ENCODE measurements at places on chromosomes 7 and 10.

- DNase-seq: no peak
Measured at GRCh38 chr7:83502636-83503035, 146.3 kb downstream of the SEMA3E start.

GRCh38 chr10:80769700-80770160 is 232.0 kb downstream of the SH2D4B start:
- no peak for DNase-seq

- DNase-seq: no peak
Measured at GRCh38 chr7:29955799-29956486, 33.7 kb downstream of the SCRN1 start.

DNA sequence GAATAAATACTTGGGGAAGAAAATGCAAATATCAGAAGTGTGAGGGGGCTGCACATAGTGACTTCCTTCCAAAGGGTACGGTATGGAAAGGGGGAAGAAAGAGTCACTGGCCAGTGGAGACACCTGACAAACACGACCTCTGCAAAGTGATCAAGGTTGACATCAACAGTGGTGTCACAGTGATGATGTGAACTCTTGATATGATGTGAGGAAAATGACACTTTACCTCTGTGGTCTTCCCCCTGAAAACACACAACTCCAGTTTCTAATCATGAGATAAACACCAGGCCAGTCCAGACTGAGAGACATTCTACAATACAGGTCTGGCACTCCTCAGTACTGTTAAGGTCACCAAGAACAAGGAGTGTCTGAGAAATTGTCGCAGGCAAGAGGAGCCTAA is 169.7 kb downstream of the BUB3 start:
- DNase-seq: no peak

- DNase-seq: peak; percentile 19
Measured at GRCh38 chr10:102280397-102281101, 35.2 kb downstream of the GBF1 start.

DNA sequence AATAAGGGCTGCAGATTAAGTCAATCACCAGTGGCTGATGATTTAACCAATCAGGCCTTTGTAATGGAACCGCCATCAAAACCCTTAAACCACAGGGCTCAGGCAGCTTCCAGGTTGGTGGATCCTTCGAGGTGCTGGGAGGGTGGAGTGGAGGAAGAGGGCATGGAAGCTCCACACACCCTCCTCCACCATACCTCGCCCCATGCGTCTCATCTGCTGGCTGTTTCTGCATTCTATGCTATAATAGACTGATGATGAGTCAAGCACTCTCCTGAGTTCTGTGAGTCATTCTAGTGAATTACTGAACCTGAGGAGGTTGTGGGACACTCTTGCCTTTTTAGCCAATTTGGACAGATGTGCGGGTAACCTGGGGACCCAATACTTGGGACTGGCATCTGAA is 43.9 kb downstream of the CHST15 start:
- DNase-seq: no peak

DNA sequence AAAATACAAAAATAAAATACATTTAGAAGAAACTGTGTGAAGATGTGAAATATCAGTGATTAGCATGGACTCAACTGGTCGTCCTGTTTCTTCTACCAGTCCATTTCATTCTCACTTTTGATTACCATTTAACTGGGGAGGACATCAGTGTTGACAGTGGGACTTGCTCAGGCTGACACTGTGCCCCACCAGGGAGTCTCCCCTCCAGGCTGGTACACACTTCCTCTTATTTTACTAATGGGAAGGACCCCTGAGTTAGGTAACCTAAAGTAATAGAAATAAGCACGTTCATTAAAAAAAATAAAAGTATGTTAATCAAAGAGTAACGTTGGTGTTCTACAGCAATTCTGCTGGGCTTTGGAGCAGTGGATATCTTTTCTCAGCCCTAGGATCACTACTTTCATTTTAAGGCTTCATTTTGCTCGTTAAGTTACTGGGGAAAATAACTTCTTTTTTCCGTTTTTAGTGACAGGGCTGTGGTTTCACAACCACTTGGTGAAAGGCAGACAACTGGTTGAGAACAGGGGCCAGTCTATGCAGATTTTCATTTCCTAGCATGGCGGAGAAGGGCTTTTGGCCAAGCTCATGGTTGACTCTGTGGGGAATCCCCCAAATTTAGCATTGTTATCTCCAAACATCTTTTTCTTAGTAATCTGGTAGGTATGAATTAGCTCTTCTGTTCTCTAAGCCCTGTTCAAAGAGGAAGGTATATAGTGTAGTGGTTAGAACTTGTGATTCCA is 2.1 kb downstream of the SNX10 start:
- DNase-seq: no peak

- DNase-seq: peak; percentile 98
Measured at GRCh38 chr7:41005374-41005901, 697.5 kb downstream of the INHBA start.

DNA sequence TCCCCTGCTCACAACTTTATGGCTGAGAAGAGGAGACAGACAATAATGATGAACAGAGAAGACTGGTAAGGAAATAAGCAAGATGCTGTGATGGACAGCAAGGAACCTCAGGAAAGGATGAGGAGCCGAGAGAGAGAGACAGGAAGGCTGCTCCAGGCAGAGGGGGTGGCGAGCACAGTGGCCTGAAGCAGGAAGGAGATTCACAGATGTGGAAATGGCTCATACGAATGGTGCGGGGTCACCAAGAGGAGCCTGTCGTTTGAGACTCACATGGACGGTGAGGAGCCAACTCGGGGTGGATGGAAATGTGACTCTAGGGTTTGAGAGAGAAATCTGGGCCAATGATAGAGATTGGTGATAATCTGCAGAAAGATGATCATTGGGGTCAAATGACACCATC is 43.7 kb downstream of the KIAA1549 start:
- no peak for DNase-seq

DNA sequence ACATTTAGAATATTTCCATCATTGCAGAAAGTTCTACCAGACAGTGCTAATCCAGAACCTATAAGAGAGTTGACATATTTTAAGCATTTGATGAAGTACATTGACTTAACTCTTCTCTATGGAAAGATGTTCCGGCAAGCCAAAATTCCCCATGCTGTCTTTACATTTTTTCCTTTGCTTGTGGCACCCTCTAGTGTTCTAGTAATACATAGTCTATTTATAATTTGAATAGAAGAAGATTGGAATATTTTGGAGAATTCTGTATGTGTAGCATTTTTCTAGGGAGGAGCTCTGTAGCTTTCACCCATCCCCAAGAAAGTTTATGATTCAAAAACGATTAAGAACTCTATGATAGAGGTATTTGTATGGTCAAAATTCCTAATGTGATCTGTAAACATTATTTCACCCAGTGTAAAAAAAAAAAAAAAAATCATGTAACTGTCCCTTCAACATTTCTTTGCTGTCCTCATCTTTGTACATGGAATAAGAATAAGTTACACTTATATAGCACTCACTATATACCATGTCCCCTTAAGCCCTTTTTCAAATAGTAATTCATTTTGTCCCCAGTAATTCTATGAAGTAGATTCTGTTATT is 33.2 kb downstream of the NRF1 start:
- peak; percentile 69 for DNase-seq

DNA sequence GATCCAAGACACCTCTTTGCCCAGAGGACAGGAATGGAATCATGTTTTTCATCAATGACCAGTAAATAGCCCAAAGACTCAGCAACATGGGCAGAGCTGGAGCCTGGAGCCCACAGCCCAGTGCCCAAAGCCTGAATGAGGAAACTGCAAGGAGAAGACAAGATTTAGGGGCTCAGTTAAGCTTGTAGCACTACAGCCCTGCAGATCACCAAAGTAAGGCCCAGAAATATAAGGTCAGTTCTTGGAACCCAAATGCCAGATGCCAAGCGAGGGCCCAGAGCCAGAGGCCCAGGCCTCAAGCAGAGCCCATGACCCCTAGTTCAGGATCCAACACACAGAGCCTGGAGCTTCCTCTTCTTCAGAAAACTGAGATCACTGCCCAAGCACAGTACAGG is 32.4 kb downstream of the MBL2 start:
- DNase-seq: no peak

- DNase-seq: no peak
Measured at GRCh38 chr10:50625649-50626132, 1.9 kb upstream of the SGMS1 start.

DNA sequence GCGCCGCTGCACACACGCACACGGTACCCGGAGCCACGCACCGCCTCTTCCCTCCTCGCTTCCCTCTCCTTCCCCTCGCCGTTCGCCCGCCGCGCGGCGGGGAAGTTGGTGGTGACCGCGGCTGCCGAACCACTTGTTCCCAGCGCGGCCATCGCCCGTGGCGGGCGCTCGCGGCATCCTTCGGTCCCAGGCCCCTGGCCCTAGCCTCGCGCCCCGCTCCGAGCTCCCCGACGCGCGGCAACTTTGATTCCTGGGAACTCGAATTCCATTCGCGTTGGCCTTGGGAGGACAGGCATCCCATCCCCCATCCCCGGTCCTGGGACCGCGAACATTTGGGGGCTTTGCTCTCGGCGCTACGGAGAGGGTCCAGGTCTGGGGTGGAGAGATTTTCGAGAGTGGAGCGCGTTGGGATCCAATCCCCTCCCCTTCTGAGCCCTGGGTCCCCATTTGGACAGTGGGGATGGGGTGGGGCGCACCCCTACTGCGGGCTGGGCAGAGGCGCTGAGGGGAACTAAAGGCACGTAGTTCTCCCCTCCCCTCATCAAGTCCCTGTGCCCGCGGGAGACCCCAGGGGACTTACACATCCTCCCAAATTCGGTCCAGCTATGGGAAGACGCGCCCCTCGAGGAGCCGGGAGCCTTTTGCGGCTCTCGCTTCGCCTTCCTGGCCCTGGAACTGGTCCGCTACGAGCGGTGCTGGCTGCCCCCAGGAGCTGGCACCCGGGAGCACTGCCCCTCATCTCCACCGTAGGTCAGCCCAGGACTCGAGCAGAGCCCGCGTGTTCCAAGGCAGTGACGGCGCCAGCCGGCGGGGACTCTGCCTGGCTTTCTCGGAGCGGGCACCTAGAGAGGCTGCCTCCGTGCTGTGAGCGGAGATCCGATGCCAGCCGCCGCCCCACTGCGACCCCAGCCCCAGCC is 834 bp downstream of the CDH23 start:
- DNase-seq: no peak

DNA sequence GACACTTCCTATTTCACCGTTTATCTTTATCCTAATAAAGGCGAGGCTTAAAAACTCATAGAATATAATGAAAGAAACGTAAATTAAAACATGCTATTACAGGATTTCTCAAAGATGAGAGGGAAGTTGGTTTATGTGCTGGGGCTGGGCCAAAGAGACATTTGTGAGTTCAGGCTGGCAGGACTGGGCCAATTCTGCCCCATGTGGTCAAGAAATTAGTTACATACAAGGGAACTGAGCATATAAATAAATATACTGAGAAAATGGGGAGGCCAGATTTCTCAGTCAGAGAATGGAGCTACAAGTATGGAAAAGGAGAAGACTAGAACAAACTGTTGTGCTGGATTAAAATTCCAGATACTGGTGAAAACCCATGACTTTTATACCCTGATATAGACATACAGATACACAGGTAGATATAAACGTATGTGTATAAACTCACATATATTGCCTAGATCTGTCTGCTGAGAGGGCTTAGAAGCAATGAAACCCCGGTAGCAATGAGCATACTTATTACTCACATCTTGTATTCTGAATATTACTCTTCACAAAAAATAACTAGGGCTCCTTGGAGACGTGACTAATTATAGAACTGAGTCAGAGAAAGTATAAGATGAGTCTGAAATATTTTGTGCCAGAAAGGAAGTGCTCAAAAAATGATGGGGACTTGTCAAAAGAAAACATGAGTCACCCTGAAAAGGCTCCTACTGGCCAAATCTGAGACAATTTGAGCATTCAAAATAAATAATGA is 155.7 kb upstream of the FGFR2 start:
- peak; percentile 91 for DNase-seq

GRCh38 chr7:142690554-142691182 is 58.6 kb upstream of the PRSS1 start:
- DNase-seq: no peak

DNA sequence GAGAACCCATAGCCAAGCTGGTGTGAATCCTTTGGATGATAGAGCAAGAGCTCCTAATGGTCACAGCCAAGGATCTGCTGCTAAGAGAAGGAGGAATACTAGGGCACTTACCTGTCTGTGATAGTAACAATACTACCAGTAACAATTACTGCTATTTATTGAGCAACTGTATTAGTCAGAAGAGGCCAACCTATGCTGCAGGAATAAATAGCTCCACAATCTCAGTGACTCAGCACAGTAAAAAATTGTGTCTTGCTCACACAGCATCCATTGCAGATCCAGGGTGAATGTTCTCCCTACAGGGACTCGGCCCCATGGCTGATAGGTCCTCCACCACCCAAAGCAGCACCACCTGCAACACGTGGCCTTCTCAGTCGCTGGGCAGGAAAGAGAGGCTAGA is 257.6 kb upstream of the ZMIZ1 start:
- DNase-seq: no peak

GRCh38 chr7:86949052-86949778 is 110.2 kb downstream of the ELAPOR2 start:
- no peak for DNase-seq

GRCh38 chr10:132303361-132304115 is 4.2 kb downstream of the STK32C start:
- no peak for DNase-seq

DNA sequence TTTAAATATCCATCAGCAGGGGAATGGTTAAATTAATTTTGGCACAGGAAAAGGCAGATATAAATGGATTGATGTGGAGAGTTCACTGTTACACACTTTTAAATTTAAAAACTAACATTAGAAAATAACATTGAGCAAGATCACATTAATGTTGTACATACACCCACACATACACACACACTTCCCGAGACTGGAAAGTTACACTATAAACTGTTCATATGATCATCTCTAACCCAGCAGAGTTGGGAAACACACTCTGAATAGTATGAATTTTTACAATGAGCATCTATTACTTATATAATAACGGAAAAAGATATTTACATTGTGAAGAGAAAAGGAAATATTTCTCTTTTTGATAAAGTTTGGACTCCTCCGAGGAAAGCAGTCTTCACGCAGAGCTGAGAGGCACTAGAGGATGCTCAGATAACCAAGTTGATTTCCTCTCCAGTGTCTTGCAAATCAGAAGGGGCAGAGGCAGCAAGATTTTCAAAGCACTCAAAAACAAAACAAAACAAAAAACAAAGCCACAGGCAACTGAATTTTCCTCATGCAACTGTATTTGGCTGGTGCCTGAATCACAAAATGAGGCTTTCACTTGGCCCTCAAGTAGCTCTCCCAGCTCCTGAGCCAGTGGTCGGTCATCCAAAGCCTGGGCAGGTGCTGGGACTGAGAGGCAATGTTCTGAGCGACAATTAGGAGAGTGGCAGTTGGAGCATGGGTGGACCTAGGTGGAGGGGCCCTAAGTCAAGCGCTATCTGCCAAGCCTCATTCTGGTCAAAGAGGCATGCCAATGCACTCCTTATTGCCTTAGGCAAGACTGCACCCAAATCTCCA is 10.5 kb upstream of the GATAD1 start:
- no peak for DNase-seq

DNA sequence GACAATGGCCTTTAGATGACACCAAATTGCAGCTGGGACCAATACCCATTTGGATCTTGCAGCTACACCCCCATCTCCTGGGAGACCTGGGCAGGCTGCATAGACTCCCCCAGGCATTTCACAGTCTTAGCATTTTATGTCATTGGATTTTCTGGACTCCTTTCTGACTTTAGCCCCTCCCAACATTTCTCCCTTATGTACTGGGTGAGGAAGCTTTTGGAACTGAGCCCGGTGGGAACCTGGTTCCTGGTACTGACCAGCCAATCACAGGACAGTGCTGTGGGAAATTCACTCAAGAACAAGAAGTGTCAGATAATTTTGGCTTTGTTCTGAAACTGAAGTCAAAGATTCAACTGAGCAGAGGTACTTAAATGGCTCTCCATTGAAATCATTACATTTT is 177.7 kb downstream of the ACTR3B start:
- no peak for DNase-seq
